ENCODE measurements at places on chromosomes 13 and 19.

DNA sequence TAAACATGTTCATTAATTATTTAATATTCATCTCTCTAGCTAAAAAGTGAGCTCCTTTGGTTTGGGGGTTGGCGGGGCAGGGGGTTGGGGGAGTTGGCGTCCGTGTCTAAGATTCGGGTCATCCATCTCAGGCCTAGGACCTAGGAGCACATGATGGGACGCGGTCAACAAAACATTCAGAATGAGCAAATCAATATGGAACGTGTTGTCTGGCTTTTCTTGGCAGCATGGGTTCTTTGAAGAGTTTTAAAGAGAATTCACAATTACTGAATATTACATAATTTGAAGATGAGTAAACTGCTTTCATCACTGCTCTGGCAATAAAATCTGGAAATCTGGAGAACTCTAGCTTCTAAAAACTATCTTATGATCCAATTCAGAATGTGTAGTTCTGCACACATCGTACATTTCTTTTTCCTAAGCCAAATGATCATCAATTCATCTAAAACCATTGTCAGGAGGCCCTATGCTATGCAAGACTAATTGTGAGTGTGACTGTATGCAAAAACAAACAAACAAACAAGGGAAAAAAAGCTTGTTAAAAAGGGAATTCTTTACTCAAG is 5.4 kb upstream of the ARGLU1 start:
- no peak for DNase-seq

DNA sequence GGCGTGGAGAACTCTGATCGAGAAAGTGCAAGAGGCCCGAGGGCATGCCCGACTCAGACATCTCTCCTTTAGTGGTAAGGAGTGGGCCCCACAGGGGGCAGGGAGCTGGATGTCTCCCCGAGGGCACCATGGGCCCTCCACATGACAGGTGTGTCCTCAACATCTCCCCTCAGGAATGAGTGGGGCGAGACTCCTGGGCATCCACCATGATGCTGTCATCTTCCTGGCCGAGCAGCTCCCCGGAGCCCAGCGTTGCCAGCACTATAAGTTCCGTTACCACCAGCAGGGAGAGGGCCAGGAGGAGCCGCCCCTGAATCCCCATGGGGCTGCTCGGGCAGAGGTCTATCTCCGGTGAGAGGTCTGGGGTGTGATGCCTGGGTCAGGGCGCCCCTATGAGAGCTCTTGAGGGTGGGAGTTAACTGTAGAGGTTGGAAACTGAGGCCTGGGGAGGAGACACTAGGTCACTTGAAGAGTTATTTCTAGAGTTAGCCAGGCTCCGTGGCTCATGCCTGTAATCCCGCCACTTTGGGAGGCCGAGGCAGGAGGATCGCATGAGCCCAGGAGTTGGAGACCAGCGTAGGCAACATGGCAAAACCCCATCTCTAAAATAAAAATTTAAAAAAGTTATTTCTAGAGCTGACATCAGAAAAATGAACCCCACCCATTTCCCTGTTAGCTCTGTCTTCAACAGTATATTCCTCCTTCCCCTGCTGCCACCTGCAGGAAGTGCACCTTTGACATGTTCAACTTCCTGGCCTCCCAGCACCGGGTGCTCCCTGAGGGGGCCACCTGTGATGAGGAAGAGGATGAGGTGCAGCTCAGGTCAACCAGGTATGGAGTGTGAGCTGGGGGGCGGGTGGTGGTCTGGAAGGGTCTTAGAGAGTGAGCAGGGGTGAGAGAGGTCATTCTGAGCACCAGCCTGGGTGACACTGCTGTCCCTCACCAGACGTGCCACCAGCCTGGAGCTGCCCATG is 5.1 kb downstream of the IGFLR1 start:
- DNase-seq: no peak

DNA sequence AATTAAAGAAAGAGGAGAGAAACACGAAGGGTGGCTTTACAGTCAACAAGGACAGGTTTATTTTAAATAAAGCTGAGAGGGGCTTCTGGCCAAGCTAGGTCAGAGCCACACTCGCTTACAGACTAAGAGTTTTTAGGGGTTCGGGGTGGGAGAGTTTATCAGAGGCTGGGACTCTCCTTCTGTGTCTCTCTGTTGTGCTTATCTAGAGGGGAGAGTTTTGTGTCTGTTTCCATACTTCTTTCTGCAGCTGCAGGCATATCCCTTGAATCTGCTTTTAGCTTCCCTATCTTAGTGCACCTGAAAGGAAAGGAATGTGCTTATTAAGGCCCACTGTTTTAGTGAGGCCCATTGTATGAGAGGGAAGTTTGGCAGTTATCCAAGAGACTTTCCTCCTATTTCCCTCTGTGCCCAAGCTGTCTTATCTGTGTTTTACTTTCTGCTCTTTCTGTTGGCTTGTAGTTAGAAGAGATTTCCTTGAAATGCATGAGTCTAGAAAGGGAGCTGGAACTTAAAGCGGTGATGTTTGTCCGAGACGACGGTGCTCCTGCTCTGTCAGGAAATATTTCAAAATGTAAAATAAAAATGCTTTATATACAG is 275.3 kb downstream of the KCTD12 start:
- DNase-seq: no peak

- no peak for DNase-seq
These were observed 17.0 kb downstream of the PAK4 start for GRCh38 chr19:39142630-39143029.

Measured in stimulated activated CD8-positive, alpha-beta memory T cell treated with anti-CD3 and anti-CD28 coated beads, Interleukin-7, amount 100 ng/mL, for 1 hour (primary cell).